ENCODE measurements at places on chromosomes 7 and 10.

DNA sequence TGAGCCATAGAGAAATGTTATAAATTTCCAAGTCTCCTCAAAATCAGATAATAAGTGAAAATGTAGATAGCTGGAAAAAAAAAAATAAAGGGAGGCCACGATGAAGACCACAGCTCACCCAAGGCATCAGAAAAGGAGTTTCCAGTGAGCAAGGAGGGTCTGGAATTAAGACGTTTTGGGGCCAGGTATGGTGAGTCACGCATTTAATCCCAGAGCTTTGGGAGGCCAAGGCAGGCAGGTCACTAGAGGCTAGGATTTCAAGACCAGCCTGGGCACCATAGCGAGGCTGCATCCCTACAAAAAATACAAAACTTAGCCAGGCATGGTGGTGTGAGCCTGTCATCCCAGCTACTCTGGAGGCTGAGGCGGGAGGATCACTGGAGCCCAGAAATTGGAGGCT is 65.5 kb downstream of the ASB13 start:
- no peak for DNase-seq

GRCh38 chr7:100369105-100369504 is 4.2 kb upstream of the PILRA start:
- DNase-seq, result peak; percentile 88

- no peak for DNase-seq
Measured at GRCh38 chr7:138248609-138249008, 172.3 kb downstream of the AKR1D1 start.

GRCh38 chr7:116218747-116219146 is 8.4 kb downstream of the TES start:
- DNase-seq, result no peak

DNA sequence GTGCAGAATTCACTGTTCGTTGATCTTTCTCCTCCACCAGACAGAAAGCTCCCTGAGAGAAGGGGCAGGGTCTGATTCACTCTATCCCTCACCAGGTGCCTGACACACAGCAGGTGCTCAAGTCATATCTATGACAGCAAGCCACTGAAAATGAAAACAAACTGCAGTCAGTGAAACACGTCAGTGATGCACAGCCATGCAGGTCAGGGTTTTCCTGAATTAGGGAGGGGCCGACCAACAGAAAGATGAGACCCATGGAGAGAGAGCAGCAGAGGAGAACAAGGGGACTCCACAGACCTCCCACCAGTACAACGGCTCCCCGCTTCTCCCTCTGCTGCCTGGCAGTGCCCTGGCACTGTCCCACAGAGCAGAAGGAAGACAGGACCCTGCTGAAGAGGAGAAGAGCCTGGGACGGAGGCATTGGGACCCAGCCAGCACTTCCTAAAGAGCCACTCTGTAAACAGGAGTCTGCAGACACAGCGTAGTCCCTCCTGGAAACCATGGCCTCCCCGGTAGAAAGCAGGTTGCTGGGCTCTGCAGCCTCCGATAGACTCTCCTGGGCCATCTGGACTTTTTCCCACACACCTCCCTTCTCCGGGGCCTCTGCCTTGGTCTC is 50.3 kb downstream of the FAM53B start:
- no peak for DNase-seq

DNA sequence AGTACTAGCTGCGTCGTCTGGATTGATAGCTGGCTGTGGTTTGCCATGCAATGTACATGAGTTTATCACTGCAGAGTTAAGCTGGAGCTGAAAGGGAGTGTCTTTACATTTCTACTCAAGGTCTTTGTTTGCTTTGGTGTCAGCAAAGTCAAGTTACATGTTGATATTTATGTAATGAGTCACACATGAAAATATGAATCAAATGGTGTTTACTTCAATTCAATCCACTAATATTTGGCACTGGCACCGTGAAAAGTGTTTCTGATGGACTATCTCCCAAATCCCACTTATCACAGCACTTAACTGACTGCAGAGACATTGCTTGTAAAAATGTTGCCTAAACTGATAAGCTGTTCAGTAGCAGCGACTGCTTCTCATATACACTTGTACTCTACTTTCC is 395.9 kb downstream of the TFEC start:
- DNase-seq, result no peak

DNA sequence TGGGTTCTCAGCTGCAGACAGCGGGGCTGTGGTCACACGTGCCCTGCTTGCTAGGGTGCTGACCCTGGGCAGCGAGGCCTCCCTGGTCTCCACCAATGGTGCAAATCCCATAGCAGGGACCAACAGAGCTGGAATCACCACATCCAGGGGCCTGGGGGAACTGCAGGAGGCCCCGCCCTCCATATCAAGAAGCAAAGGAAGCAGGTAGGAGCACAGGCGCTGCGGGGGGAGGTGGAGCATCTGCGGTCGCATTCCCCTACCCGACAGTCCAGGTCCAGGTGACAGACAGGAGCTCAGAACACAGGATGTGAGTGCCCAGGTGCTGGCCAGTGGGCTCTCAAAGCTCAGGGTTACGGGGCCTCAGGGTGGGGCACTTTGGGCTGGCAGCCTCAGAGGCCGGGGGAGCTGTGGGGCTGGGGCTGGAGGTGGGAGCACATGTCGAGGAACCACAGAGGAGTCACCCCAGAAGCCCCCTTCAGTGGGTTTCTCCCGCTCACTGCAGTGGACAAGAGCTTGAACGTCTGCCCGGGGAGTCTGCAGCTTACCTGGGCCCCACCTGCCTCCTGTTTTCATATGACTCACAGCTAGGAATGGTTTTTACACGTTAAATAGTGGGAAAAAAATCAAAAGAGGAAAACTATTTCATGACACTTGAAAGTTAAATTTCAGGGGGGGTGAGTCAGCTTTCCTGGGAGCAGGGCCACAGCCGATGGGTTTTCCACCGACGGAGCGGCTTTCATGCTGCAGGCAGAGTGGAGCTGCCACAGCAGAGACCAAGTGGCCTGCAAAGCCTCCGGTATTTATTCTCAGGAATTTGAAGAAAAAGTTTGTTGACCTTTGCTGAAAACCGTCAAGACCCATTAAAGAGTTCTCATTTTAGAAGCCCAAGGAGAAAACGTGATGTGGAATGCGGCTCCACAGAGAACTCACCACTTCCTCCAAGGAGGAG is 148.7 kb upstream of the PPP2R2D start:
- DNase-seq, result no peak

DNA sequence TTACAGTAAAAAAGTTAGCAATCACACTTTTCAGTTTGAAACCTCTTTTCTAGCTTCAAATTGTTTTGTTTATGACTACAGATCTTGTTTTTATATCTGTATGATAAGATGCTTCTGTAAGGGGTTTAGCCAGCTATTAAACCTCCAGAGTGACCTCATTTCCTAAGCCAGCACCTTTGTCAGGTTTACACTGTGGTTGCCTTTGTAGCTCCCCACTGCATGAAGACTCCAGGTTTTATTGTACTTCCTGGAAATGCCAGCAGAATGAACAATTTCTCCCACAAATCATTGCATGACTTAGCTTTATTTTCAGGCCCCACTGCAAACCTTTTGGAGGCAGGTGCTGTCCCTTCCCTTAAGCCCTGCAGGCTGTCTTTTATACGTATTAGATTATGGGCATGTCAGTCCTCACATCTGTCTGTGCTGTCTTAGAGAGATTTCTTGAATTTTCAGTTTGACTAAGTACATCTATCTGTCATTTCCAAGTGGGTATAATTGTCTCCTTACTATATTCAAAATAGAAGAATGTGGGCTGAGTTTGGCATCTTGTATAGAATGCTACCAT is 8.2 kb upstream of the AGR3 start:
- no peak for DNase-seq
